Endodermal cell (in vitro differentiated cells): ENCODE measurements at places on chromosomes 7 and 10. TPM values are rescaled to one million over a fixed set of nuclear protein-coding genes. Genes with fewer than 3 reads are reported as not detected.

GRCh38 chr10:71547876-71548846 is 151.4 kb downstream of the CDH23 start:
- peak; percentile 76 for DNase-seq
- no peaks in the 10 kb centered on the region for H3K4me1 ChIP-seq
- no peaks in the 10 kb centered on the region for H3K27me3 ChIP-seq
- H3K36me3 ChIP-seq = no peaks in the 10 kb centered on the region
- no peak overlapping the region for H3K4me3 ChIP-seq
- H3K27ac ChIP-seq = peak overlapping the region; percentile 60

- H3K36me3 ChIP-seq = no peaks in the 10 kb centered on the region
- H3K4me1 ChIP-seq = no peaks in the 10 kb centered on the region
- H3K27me3 ChIP-seq = no peaks in the 10 kb centered on the region
- no peak overlapping the region for H3K4me3 ChIP-seq
Observed at GRCh38 chr10:69073026-69073425, 14.9 kb upstream of the SRGN start.

- H3K4me1 ChIP-seq = no peaks in the 10 kb centered on the region
- H3K36me3 ChIP-seq = no peaks in the 10 kb centered on the region
- H3K27ac ChIP-seq = no peak overlapping the region
- H3K27me3 ChIP-seq = no peaks in the 10 kb centered on the region
- no peak overlapping the region for H3K4me3 ChIP-seq
Observed at GRCh38 chr10:8617792-8618191, 563.3 kb downstream of the GATA3 start.

DNA sequence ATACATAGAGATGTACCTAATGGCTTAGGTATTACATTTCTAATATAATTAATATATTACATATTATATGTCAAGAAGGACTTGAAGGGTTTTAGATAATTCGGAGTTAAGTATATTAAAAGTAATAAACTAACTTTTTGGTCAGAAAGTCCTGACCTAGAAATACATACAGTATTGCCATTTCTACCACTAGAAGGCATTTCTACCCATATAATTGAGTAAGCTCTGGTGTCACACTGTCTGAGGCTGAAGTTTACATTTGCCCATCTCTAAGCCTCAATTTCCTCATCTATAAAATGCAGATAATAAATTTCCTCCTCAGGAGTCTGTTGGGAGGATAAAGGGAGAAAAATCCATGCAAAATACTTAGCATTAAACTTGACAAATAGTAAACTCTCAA is 7.1 kb downstream of the FKBP14 start:
- H3K27me3 ChIP-seq = no peaks in the 10 kb centered on the region
- H3K27ac ChIP-seq = no peak overlapping the region
- no peak overlapping the region for H3K4me3 ChIP-seq
- peaks cover 46% of the 10 kb centered on the region for H3K36me3 ChIP-seq
- DNase-seq = no peak

- H3K4me1 ChIP-seq = no peaks in the 10 kb centered on the region
- no peak for DNase-seq
- H3K27ac ChIP-seq = no peak overlapping the region
- H3K4me3 ChIP-seq = no peak overlapping the region
- no peaks in the 10 kb centered on the region for H3K36me3 ChIP-seq
- no peaks in the 10 kb centered on the region for H3K27me3 ChIP-seq
Observed at GRCh38 chr7:50330696-50331095, 26.2 kb downstream of the IKZF1 start.

DNA sequence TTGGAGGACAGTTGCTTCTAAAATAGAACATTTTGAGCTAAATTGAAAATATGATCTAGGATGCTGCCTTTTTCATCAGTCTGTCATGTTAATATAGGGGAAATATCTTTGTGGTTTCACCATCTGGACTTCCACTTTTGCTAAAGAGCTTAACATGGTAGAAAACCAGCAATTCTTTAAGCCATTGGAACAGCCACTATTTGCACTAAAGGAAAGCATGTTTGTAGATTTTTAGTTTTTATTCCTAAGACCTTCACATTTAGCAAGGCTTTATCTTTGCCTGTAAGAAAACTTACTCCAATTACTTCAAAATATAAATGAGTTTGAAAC is 291.0 kb downstream of the RNLS start:
- DNase-seq = no peak
- no peak overlapping the region for H3K4me3 ChIP-seq
- H3K27me3 ChIP-seq = no peaks in the 10 kb centered on the region
- H3K36me3 ChIP-seq = no peaks in the 10 kb centered on the region
- H3K4me1 ChIP-seq = no peaks in the 10 kb centered on the region

DNA sequence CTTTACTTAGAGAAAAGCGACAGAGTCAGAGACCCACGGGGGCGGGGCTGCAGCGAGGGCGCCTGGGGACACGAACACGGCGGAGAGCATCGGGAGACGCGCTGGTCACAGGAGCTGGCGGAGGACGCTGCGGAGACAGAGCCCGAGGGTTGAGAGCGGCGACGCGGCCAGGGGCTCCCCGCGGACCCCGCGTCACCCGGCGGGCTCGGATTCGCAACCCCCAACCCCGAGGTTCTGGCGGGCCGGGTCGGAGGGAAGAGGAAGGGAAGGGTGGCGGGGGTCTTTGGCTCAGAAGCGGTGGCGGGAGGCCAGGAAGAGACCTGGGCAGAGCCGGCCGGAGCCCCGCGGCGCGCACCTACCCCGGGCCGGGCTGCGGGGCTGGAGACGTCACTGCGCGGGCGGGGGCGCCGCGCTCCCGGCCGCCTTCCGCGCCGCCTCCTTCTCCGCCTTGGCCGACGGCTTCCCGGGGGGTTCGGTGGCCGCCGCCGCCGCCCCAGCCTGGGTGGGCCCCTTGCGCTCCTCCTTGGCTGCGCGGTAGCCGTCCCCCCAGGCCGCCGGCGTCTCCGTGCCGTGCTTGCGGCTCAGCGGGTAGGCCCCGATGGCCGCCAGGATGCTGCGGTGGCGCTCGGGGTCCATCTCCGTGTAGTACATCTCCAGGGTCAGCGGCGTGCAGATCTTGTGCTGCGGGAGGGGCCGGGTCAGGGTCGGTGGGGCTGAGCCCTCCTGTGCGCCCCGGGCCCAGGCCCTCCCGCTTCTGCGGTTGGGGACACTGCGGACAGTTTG is 11.1 kb downstream of the CALY start:
- H3K4me1 ChIP-seq = no peaks in the 10 kb centered on the region
- peak; percentile 78 for DNase-seq
- H3K27ac ChIP-seq = no peak overlapping the region
- peak overlapping the region; percentile 36 for H3K4me3 ChIP-seq
- H3K27me3 ChIP-seq = peaks cover 55% of the 10 kb centered on the region
- H3K36me3 ChIP-seq = no peaks in the 10 kb centered on the region

- no peaks in the 10 kb centered on the region for H3K27me3 ChIP-seq
- DNase-seq = no peak
- no peaks in the 10 kb centered on the region for H3K4me1 ChIP-seq
Observed at GRCh38 chr10:113480081-113480360, 72.8 kb upstream of the HABP2 start.

GRCh38 chr10:110311357-110311949 is 6.7 kb upstream of the SMNDC1 start:
- no peaks in the 10 kb centered on the region for H3K27me3 ChIP-seq
- H3K27ac ChIP-seq = no peak overlapping the region
- no peaks in the 10 kb centered on the region for H3K36me3 ChIP-seq
- peak; percentile 83 for DNase-seq
- peaks cover 7% of the 10 kb centered on the region for H3K4me1 ChIP-seq

DNA sequence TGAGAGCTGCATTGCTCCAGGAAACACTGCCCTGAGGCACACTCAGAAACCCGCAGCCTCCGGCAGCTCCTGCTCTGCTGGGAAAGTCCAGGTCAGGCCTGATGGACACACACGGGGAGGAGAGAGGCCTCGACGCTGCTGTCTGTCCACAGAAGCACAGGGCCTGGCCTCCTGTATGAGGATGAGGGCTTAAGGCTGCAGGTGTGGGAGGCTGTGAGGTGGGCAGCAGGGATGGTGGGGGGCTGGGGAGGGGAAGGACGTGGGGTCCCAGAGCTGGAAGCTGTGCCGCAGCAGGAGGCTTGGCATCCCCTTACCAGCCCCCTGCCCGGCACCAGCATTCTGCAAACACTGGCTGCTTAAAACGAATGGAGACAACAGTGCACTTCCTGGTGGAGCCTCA is 186.2 kb downstream of the DNAJB6 start:
- H3K4me3 ChIP-seq = no peak overlapping the region
- H3K36me3 ChIP-seq = no peaks in the 10 kb centered on the region
- DNase-seq = peak; percentile 40
- H3K27me3 ChIP-seq = no peaks in the 10 kb centered on the region
- no peak overlapping the region for H3K27ac ChIP-seq
- no peaks in the 10 kb centered on the region for H3K4me1 ChIP-seq

- peaks cover 16% of the 10 kb centered on the region for H3K36me3 ChIP-seq
- no peaks in the 10 kb centered on the region for H3K27me3 ChIP-seq
- no peak for DNase-seq
Observed at GRCh38 chr7:101243646-101244374, 1.1 kb downstream of the FIS1 start.

DNA sequence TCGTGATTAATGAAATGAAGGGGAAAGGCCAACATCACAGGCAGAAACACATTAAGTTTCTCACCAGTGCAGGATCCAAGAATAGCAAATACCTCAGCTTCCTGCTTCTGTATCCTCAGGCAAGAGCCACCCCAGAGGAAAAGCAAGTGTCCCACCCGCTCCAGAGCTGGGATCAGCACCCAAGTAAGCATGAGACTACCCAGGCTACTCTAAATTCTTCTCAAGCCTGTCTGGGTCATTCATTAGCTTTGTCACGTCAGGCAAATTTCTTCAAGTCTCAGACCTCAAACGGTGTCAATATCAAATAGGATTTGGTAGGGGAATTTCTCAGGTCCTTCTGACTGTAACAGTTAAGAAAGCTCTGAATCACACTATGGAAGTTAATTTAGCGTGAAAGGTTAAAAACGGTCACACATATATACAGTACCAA is 59.0 kb downstream of the GNA12 start:
- H3K27me3 ChIP-seq = no peaks in the 10 kb centered on the region
- no peaks in the 10 kb centered on the region for H3K4me1 ChIP-seq
- peaks cover 63% of the 10 kb centered on the region for H3K36me3 ChIP-seq
- H3K27ac ChIP-seq = no peak overlapping the region
- H3K4me3 ChIP-seq = no peak overlapping the region

GRCh38 chr7:23544913-23545354 is 13.2 kb upstream of the TRA2A start:
- no peaks in the 10 kb centered on the region for H3K27me3 ChIP-seq
- no peaks in the 10 kb centered on the region for H3K36me3 ChIP-seq
- DNase-seq = peak; percentile 63
- no peaks in the 10 kb centered on the region for H3K4me1 ChIP-seq
- H3K4me3 ChIP-seq = no peak overlapping the region

DNA sequence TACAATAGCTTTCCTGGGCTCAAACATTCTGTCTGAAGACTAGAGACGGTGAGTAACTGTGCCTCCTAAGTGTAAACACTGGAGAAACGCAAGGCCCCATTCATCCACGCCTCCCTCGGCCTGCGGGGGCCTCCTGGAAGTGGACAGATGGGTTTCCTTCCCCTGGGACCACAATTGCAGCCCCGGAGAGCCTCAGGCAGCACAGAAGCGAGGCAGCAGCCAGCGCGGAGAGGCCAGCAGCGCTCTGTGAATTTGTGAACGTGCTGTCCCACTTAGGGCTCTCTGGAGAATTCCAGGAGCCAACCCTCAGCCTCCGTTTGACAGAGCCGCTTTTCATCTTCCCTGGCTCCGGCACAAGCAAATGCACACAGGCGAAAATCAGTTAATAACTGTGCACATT is 23.2 kb upstream of the CALN1 start:
- no peak for DNase-seq
- H3K27ac ChIP-seq = peak overlapping the region; percentile 78
- H3K27me3 ChIP-seq = no peaks in the 10 kb centered on the region

- DNase-seq = no peak
- H3K27ac ChIP-seq = no peak overlapping the region
- H3K4me3 ChIP-seq = no peak overlapping the region
- H3K4me1 ChIP-seq = no peaks in the 10 kb centered on the region
Observed at GRCh38 chr10:27646194-27646593, 99.4 kb downstream of the MKX start.

GRCh38 chr10:117663750-117664149 is 121.2 kb downstream of the EMX2 start:
- DNase-seq = no peak
- H3K27me3 ChIP-seq = no peaks in the 10 kb centered on the region
- H3K4me1 ChIP-seq = no peaks in the 10 kb centered on the region
- H3K27ac ChIP-seq = no peak overlapping the region
- H3K36me3 ChIP-seq = no peaks in the 10 kb centered on the region

Gene LRRTM3
- not detected in 3 replicates for total RNA-seq

Gene MYOF
- 37.4 to 41.9 TPM (median 41.3 TPM) in 3 replicates for total RNA-seq

Gene INA
- total RNA-seq = 3.2 to 5.3 TPM (median 3.4 TPM) in 3 replicates

Gene MACROH2A2
- 165 and 177 TPM in 2 replicates for total RNA-seq

Gene ANXA8L1
- not detected in 3 replicates for total RNA-seq

Gene ELFN1
- total RNA-seq = 2.1 to 4.6 TPM (median 2.7 TPM) in 3 replicates
